ENCODE measurements at places on chromosomes 5 and 9.

DNA sequence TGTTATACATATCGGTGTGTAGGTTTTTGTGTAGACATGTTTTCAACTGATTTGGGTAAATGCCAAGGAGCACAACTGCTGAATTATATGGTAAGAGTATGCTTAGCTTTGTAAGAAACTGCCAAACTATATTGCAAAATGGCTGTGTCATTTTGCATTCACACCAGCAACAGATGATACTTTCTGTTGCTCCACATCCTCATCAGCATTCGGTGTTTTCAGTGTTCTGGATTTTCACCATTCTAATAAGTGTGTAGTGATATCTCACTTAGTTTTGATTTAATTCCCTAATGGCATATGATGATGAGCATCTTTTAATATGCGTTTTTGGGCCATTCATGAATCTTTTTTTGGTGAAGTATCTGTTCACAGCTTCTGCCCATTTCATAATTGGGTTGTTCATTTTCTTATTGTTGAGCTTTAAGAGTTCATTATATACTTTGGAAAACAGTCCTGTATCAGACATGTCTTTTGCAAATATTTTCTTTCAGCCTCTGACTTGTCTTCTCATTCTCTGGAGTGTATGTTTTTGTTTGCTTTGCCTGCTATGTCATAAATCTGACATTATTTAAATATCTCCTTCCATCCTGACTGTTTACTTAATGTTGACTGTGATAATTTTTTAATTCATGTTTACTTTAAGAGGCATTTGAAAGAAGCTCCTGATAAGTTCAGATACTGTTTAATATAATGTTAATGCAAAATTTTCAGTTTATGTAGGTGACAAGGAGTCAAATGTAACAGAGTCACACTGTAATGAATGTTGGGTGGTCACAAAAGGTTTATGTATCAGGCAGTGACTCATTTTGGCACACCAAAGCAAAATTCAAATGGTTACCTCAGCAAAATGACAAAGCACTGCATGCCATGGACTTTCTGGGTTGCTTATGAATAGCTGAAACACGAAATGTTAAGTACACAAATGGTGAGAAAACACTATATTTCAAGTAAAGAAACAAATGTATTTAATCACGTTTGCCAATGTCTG, 181.1 kb upstream of the DAB2 start:
- no peak for DNase-seq

GRCh38 chr5:133888625-133888991, 79.8 kb downstream of the C5orf15 start:
- DNase-seq = no peak

GRCh38 chr5:67998709-67999261, 216.8 kb upstream of the PIK3R1 start:
- DNase-seq = peak; percentile 1

- no peak for DNase-seq
Observed at GRCh38 chr5:150034662-150035061, 34.1 kb downstream of the HMGXB3 start.

GRCh38 chr5:179588166-179588565, 35.3 kb downstream of the HNRNPH1 start:
- DNase-seq = no peak

- no peak for DNase-seq
Observed at GRCh38 chr5:168327019-168327421, 35.6 kb downstream of the WWC1 start.

DNA sequence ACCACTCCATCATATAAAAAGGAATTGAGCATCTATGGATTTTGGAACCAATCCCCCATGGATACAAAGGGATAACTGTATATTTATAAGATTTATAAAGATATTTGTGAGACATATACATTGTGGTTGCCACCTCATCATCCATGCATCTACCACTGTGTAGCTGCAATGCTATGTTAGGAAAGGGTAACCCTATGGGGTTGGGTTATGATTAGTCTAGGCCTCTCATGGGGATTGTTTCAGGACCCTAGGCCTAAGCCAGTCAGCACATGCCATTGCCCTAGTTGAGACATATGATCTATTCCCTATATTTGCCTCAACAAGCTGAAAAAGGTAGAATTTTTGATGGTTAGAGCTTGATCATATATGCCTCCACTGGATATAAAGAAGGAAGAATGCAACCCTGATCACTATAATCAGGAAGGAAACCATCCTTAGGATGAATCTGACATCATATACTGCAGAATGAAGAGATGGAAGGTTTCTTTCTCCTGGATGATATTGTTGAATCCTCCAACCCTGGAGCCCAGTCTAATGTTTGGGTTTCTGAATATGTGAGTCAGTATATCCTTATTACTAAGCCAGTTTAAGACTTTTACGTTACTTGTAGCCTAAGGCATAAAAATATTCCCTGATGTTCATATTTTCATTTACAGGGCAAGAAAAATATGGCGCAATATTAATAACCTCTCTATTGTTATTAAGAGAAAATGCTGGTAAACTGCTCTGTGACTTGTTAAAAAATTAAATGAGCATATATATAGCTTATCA, 94.2 kb downstream of the ADAMTS19 start:
- no peak for DNase-seq

DNA sequence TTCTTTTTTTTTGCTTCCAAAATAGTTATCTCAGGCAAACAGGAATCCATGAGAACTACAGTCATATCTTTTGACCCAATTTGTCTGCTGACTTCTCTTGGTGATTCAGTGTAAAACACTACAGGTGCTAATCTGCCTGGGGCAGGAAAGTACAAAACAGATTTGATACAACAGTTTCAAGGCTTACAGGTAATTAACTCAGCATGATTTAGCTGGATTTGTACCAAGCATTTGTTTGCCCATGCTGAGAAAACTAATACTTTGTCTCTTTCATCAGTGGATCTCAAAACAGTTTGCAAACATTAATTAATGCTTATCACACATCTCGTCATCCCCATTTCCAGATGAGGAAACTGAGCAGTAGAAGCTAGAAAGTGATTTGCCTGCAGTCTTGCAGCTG, 312.5 kb upstream of the SEMA6A start:
- DNase-seq = no peak

All from CD4-positive, alpha-beta T cell treated with Interferon alpha-2 for 1 hour (primary cell).